Common myeloid progenitor, CD34-positive (primary cell): ENCODE measurements at places on chromosomes 7 and 10.

DNA sequence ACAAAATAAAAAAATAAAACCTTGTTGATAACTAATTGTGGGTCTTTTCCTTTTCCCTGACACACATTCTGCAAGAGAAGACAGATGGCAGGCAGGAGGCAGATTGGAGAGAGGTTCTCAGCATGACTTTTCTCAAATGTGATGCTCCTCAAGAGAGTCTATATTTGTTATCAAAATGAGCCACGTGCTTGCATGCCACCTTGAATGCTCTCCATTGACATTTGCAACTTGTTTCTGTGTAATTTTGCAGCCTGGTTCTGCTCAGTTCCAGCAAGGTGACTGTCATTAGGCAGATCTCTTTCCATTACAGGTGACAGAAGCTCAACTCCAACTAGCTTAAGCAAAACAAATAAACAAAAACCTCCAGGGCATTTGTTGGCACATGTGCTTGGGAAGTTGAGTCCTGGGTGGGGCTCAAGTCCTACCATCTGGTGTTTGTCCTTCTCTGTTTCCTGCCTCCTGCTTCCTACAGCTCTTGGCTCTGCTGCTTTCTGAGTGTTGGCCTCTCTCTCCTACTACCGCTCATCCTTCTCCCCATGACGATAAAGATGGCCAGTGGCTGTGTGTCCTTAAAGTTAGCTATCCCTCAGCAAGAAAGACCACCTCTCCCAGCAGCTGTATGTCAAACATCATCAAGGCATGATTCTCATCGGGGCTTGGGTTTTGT is 56.7 kb downstream of the GRK5 start:
- DNase-seq = peak; percentile 16
- H3K4me1 ChIP-seq = no peaks in the 10 kb centered on the region
- no peaks in the 10 kb centered on the region for H3K36me3 ChIP-seq
- H3K27me3 ChIP-seq = no peaks in the 10 kb centered on the region

DNA sequence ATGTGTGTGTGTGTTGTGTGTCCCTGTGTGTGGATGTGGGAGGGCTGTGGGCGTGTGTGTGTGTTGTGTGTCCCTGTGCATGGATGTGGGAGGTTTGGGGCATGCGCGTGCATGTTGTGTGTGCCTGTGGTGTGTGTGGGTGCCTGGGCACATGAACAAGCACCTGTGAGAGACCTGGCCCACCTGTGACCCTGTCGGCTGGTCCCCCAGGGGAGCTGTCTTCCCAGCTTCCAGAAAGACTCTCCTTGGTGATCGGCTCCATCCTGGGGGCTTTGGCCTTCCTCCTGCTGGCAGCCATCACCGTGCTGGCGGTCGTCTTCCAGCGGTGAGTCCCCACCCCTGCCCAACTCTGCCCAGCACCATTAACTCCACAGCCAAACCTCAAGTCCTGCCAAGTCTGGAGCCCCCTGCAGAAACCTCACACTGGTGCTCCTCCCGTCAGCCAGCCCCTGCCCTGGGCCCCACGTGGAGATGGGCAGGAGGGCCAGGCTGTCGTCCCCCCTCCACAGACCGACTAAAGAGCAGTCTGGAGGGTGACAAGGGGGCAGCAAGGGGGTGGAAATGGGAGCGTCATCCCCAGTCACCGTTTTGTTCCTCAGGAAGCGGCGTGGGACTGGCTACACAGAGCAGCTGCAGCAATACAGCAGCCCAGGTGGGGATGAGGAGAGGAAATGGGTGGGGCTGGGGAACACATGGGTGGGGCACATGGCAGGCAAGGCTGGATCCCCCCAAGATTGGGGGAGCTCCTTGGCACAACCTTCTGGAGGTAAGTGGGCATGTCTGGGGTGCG is 12.7 kb downstream of the EPHB6 start:
- DNase-seq = no peak
- no peaks in the 10 kb centered on the region for H3K4me1 ChIP-seq
- H3K36me3 ChIP-seq = peaks cover 2% of the 10 kb centered on the region
- no peak overlapping the region for H3K4me3 ChIP-seq
- H3K27me3 ChIP-seq = no peaks in the 10 kb centered on the region

- H3K4me3 ChIP-seq = no peak overlapping the region
- peaks cover 2% of the 10 kb centered on the region for H3K36me3 ChIP-seq
- DNase-seq = no peak
- no peaks in the 10 kb centered on the region for H3K27me3 ChIP-seq
- no peaks in the 10 kb centered on the region for H3K4me1 ChIP-seq
Observed at GRCh38 chr7:96233084-96233483, 88.8 kb downstream of the SLC25A13 start.

GRCh38 chr7:71548746-71549145 is 416.8 kb downstream of the GALNT17 start:
- DNase-seq = no peak
- H3K27me3 ChIP-seq = no peaks in the 10 kb centered on the region
- H3K36me3 ChIP-seq = no peaks in the 10 kb centered on the region
- no peak overlapping the region for H3K27ac ChIP-seq
- no peaks in the 10 kb centered on the region for H3K4me1 ChIP-seq
- H3K4me3 ChIP-seq = no peak overlapping the region

DNA sequence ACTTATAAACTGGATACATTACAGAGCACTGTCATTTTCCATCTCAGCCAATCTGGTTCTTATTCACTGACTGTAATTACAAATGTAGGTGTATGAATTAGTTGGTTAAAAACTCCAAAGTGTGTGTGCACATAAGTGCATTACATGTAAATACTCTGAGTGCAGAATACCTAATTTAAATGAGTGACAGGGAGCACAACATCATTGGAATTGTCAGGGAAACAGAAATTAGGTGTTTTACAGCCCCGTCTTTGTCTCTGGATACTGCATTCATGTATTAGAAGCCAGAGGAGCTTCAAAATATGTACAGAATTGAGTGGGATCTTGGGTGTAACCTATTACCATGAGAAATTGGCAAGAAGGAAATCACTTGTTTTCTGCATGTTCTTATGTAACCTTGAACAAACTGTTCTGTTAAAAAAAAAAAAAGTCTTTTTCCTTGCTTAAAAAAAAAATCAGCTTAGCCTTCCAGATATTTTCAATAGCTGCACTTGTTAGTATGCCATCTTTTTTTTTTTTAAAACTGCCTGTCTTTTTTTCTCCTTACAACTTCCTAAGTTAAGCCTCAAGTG is 31.1 kb downstream of the CELF2 start:
- H3K4me1 ChIP-seq = no peaks in the 10 kb centered on the region
- H3K27me3 ChIP-seq = no peaks in the 10 kb centered on the region
- no peaks in the 10 kb centered on the region for H3K36me3 ChIP-seq
- no peak overlapping the region for H3K4me3 ChIP-seq
- no peak for DNase-seq

GRCh38 chr7:141999058-141999623 is 3.5 kb downstream of the MGAM start:
- H3K27ac ChIP-seq = no peak overlapping the region
- no peak overlapping the region for H3K4me3 ChIP-seq
- DNase-seq = no peak
- H3K4me1 ChIP-seq = no peaks in the 10 kb centered on the region
- H3K36me3 ChIP-seq = no peaks in the 10 kb centered on the region

DNA sequence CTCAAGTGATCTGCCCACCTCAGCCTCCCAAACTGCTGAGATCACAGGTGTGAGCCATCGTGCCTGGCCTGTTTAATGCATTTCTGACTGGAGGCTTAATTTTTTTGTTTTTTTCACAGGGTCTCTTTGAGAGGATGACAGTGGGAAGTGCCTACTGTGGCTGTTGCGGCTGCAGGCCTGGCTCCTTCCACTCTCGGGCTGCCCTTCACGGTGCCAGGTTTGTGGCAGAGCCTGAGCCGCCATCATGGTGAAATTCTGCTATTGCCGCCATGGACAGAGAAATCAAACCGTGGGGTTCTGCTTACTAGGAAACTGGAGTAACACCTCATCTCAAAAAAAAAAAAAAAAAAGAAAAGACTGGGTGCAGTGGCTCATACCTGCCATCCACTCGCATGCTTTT is 142.7 kb downstream of the CAMK1D start:
- no peaks in the 10 kb centered on the region for H3K4me1 ChIP-seq
- H3K36me3 ChIP-seq = no peaks in the 10 kb centered on the region
- H3K27me3 ChIP-seq = no peaks in the 10 kb centered on the region
- DNase-seq = no peak

GRCh38 chr10:69584624-69585023 is 11.4 kb upstream of the NEUROG3 start:
- peaks cover 11% of the 10 kb centered on the region for H3K27me3 ChIP-seq
- no peak overlapping the region for H3K27ac ChIP-seq
- no peaks in the 10 kb centered on the region for H3K4me1 ChIP-seq
- no peaks in the 10 kb centered on the region for H3K36me3 ChIP-seq
- H3K4me3 ChIP-seq = no peak overlapping the region
- DNase-seq = no peak

DNA sequence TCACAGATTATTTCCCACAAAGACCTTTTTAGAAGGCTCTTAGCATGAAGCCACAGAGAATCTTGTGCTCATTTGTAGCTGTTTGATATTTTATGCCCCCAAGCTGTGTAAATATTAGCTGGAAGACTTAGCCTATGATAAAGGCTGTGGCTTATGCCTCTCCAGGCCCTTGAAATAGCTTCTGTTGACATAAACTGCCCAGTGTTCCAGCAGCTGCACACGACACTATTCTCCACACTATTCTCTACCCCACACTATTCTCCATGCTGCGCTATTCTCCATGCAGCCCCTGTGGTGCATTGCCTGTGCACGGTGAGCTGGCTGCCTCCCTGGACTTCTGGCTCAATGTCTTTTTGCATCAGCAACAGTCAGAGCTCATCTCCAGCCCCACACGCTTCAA is 13.1 kb downstream of the DDC start:
- H3K27me3 ChIP-seq = no peaks in the 10 kb centered on the region
- no peaks in the 10 kb centered on the region for H3K4me1 ChIP-seq
- no peak overlapping the region for H3K4me3 ChIP-seq
- H3K36me3 ChIP-seq = no peaks in the 10 kb centered on the region
- DNase-seq = no peak

GRCh38 chr10:15558136-15558535 is 161.6 kb downstream of the ITGA8 start:
- H3K36me3 ChIP-seq = no peaks in the 10 kb centered on the region
- H3K27ac ChIP-seq = no peak overlapping the region
- H3K4me3 ChIP-seq = no peak overlapping the region
- H3K4me1 ChIP-seq = no peaks in the 10 kb centered on the region

- no peaks in the 10 kb centered on the region for H3K27me3 ChIP-seq
- H3K36me3 ChIP-seq = no peaks in the 10 kb centered on the region
- no peak for DNase-seq
- no peak overlapping the region for H3K27ac ChIP-seq
Observed at GRCh38 chr10:83680470-83680891, 458.8 kb upstream of the GHITM start.

- H3K4me1 ChIP-seq = peaks cover 19% of the 10 kb centered on the region
- no peaks in the 10 kb centered on the region for H3K36me3 ChIP-seq
- H3K27ac ChIP-seq = no peak overlapping the region
Observed at GRCh38 chr10:101695404-101695890, 477 bp upstream of the FBXW4 start.

GRCh38 chr7:7956531-7957128 is 12.0 kb upstream of the GLCCI1 start:
- no peaks in the 10 kb centered on the region for H3K4me1 ChIP-seq
- no peak for DNase-seq
- H3K36me3 ChIP-seq = no peaks in the 10 kb centered on the region
- no peaks in the 10 kb centered on the region for H3K27me3 ChIP-seq

DNA sequence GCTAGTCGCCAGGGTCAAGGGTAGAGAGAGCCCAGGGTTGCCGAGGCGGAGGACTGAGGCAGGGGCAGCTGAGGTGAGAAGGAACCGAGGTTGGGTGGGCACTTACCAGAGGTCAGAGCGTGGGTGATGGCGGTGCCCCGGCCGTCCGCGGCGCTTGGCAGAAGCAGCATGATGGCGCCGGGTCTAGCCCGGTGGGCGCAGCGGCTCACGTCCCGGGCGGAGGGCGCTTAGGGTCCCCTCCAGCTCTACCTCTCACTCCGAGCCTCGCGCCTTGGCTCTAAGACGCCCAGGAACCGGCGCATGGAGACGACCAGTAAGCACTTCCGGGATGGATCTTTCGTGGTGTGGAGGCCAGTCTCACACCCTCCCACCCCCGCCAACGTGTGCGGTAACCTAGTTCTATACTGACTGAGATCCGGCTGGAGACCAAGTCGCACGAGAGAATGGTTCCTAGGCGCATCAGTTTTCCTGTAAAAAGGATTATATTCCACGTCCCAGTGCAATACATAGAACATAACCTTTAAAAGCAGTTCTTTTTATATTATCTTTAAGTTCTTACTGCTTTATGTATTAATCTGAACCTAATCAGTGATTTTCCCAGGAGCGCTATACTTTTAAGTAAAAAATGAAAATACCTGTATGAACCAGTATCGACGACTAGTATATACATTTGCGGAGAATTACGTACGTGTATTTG is at the start of gene DNAJC2:
Gene DNAJC2 (minus strand): TSS at position 315 of the 697 bp plus-strand sequence. CDS start 145 bp downstream, at position 170.
- H3K4me3 ChIP-seq = peak within 1 kb of the TSS; percentile 88
- peaks cover 50% of the 10 kb centered on the region for H3K4me1 ChIP-seq
- peaks cover 23% of the 10 kb centered on the region for H3K36me3 ChIP-seq
- peak; percentile 93 for DNase-seq

GRCh38 chr7:118684796-118685195 is 460.3 kb downstream of the ANKRD7 start:
- H3K36me3 ChIP-seq = no peaks in the 10 kb centered on the region
- H3K27me3 ChIP-seq = no peaks in the 10 kb centered on the region
- DNase-seq = no peak
- no peak overlapping the region for H3K4me3 ChIP-seq
- no peak overlapping the region for H3K27ac ChIP-seq

DNA sequence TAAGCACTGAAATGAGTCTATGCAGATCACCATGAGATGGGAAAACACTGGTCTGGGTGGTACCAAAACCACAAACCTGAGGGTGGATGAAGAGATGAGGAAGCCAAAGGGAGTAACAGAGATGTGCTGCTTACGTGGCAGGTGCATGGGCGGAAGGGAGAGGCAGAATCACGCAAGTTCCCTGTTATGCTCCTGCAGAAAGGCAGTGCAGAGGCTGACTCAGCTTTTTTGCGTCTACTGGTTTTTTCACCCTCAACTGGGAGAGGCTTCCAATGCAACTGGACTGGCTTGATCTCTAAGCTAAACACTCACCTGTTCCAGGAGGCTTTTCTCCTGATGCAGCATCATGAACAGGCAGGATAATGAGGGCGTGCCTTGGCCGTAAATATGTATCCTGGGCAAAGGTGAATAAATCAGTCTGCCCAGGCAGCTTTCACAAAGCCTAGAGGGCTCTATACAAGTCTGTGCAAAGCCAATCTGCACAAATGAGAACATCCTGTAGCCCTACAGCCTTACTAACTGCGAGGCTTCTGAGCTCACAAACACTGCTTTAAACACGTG is 95.4 kb upstream of the AFAP1L2 start:
- H3K4me1 ChIP-seq = peaks cover 58% of the 10 kb centered on the region
- H3K36me3 ChIP-seq = peaks cover 3% of the 10 kb centered on the region
- H3K27ac ChIP-seq = peak overlapping the region; percentile 65
- DNase-seq = peak; percentile 94
- peak overlapping the region; percentile 36 for H3K4me3 ChIP-seq

- peaks cover 2% of the 10 kb centered on the region for H3K27me3 ChIP-seq
- no peak overlapping the region for H3K4me3 ChIP-seq
- no peaks in the 10 kb centered on the region for H3K4me1 ChIP-seq
- H3K27ac ChIP-seq = no peak overlapping the region
Observed at GRCh38 chr10:24457661-24458318, 248.9 kb downstream of the KIAA1217 start.

- no peak overlapping the region for H3K4me3 ChIP-seq
- H3K4me1 ChIP-seq = no peaks in the 10 kb centered on the region
- DNase-seq = no peak
- H3K27ac ChIP-seq = no peak overlapping the region
Observed at GRCh38 chr7:155832581-155832981, 20.3 kb upstream of the SHH start.

GRCh38 chr10:63119041-63119440 is 14.1 kb upstream of the NRBF2 start:
- DNase-seq = no peak
- H3K36me3 ChIP-seq = no peaks in the 10 kb centered on the region
- no peak overlapping the region for H3K4me3 ChIP-seq
- H3K27ac ChIP-seq = no peak overlapping the region
